Keratinocyte (primary cell): ENCODE measurements at places on chromosomes 2 and 18.

DNA sequence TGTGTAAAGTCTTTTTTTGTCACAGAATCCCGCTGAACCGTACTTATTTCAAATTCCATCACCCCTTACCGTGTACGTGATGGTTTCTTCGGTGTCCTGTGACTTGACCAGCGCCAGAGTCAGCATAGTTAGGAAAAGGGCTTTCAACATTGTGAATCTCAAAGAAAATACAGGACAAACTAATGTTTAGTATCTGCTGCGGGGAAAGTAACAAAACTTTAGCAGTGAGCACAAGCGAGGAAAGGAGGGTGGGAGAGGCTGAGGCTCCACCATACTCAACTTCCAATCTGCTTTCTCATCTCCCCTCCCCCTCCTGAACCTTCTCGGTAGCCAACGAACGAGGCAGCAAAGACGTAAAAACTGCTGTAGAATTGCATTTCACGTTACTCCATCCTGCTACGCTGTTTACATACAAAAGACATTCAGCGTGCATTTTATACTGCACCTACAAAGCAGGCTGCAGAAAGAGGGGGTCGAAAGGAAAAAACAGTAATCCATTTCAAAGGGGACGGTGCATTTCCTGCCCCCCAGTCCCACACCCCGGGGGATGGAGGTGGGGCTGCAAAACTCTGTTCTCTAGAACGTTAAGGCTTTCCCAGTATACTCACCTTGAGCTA is 1.2 kb downstream of the EFEMP1 start:
- no peaks in the 10 kb centered on the region for H3K27me3 ChIP-seq
- peak overlapping the region; percentile 91 for H3K4me3 ChIP-seq
- H3K4me1 ChIP-seq, result peaks cover 20% of the 10 kb centered on the region
- peaks cover 9% of the 10 kb centered on the region for H3K36me3 ChIP-seq
- no peak for DNase-seq

GRCh38 chr2:235752846-235753245 is 259.0 kb downstream of the AGAP1 start:
- DNase-seq, result no peak
- no peak overlapping the region for H3K27ac ChIP-seq
- no peaks in the 10 kb centered on the region for H3K27me3 ChIP-seq
- H3K4me1 ChIP-seq, result peaks cover 15% of the 10 kb centered on the region
- H3K36me3 ChIP-seq, result peaks cover 3% of the 10 kb centered on the region

GRCh38 chr2:161344692-161345091 is 36.5 kb downstream of the PSMD14 start:
- no peaks in the 10 kb centered on the region for H3K36me3 ChIP-seq
- no peak overlapping the region for H3K4me3 ChIP-seq
- no peaks in the 10 kb centered on the region for H3K4me1 ChIP-seq
- no peaks in the 10 kb centered on the region for H3K27me3 ChIP-seq
- no peak for DNase-seq

DNA sequence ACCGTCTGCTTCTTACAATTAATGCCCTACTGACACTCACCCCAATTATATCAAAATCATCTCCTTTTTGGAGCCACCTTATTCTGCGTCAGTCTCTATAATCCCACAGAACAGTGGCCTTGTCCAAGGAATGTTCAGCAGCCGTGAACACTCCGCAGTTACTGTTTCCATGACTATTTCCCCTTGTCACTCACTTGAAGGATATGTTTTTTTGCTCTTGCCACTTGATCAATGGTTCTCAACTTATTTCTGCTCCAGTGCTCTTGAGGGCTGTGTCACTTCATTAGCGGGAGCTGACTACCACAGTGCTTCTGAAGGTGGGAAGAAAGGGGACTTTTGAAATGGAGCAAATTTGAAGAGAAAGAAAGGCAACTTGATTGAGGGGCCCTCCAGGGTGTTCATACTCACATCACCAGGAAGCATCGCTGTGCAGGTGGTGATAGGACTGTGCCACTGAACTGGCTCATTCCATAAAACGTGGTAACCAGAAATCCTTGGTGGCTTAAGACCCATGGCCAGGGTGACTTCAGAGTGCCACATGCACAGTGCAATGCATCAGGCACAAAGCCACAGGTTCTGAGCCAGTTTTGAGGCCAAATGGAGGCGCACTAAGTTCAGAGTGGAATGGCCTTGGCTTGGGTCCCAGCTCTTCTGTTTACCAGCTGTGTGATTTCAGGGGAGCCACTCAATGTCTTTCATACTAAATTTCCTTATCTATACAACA is 320.6 kb upstream of the RAB12 start:
- no peaks in the 10 kb centered on the region for H3K4me1 ChIP-seq
- DNase-seq, result no peak
- H3K36me3 ChIP-seq, result no peaks in the 10 kb centered on the region
- H3K27me3 ChIP-seq, result no peaks in the 10 kb centered on the region

DNA sequence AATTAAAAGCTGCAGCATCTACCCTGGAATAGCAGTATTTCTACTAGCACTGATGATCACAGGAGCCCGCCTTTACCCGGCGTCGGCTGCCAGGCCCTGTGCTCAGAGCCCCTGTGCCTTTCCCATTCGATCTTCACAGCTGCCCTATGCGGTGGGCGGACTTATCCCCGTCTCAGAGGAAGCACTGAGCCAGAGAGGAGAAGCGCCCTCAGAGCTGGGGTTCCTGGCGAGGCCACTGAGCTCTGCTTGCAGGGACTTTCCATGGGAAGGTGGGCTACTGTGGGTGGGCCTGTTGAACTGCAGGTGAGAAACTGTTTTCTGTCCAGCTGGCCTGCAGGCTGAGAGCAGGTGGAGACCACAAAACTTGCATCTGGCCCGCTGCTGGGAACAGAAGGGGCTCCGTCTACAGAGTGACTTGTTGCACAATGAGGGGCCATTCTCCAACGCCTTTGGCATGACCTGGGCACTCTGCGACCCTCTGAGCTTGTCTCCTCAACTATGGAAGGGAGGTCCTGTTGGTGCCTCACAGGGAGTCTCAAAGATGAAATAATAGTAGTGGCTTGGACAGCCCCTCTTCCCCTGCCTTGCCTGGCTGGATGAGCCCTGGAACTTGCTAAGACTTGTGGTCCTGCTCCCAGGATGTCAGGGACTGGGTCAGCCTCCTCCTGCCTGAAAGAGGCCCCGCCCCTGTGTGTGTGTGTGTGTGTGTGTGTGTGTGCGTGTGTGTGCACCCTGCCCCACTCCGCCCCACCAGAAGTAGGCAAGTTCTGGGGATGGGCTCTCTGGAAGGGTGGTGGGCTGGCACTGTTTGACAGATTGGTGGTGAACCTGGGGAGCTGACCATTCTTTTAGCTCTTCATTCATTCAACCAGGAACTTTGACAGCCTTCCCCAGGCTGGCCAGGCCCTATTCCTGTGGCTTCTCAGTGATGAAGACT is 32.7 kb downstream of the GLI2 start:
- H3K4me1 ChIP-seq, result no peaks in the 10 kb centered on the region
- no peak overlapping the region for H3K27ac ChIP-seq
- H3K36me3 ChIP-seq, result no peaks in the 10 kb centered on the region
- H3K27me3 ChIP-seq, result no peaks in the 10 kb centered on the region
- no peak overlapping the region for H3K4me3 ChIP-seq

DNA sequence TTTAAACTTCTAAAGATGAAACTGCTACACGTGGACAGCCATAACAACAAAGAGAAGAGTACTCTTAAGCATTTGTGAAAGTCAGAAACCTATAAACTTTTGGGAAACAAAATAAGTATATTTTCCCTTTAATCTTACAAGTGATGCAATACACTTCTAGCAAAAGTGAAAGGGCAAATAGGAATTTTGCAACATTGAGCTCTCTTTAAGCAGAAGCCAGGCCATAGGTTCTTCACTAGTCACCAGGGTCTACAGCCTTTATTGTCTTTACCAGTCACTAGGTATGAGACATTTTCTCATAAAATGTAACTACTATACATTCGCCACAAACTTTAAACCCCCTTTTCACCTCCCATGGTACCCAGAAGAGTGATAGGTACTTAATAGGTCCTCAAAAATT is 37.5 kb downstream of the SCN1A start:
- H3K36me3 ChIP-seq, result no peaks in the 10 kb centered on the region
- H3K4me1 ChIP-seq, result no peaks in the 10 kb centered on the region
- no peak overlapping the region for H3K4me3 ChIP-seq

DNA sequence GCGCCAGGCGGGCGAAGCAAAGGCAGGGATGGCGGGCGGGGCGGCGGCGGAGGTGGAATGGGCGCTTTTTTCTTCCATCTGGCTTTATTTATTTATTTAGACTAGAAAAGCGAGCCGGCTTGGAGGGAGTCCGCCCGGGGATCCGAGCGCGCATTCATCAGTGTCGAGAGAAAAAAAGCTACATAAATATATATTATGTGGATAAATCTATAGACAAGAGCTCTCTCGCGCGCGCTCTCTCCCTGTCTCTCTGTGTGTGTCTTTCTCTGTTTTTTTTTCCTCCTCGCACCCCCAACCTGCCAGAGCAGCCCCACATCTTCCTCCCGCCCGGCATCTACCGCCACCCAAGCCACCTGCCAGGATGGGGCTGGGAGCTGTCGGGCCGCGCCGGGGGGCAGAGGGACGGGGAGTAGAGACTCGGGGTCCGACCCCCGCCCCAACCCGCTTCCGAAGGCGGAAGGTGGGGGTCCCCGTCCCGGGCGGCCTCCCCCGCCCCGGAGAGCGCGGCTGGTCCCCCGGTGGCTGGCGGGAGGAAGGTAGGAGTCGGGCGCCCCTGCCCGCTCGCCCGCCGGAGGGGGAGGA is 972 bp upstream of the CELF4 start:
- peak overlapping the region; percentile 38 for H3K4me3 ChIP-seq
- peaks cover 3% of the 10 kb centered on the region for H3K4me1 ChIP-seq
- no peak overlapping the region for H3K27ac ChIP-seq
- H3K27me3 ChIP-seq, result peaks cover 60% of the 10 kb centered on the region

- H3K4me1 ChIP-seq, result no peaks in the 10 kb centered on the region
- no peak overlapping the region for H3K27ac ChIP-seq
- H3K27me3 ChIP-seq, result no peaks in the 10 kb centered on the region
- DNase-seq, result no peak
These were observed 864.0 kb upstream of the ZEB2 start for GRCh38 chr2:145383961-145384360.

- no peak overlapping the region for H3K4me3 ChIP-seq
- H3K4me1 ChIP-seq, result no peaks in the 10 kb centered on the region
- H3K36me3 ChIP-seq, result no peaks in the 10 kb centered on the region
These were observed 334.5 kb downstream of the ARHGAP15 start for GRCh38 chr2:143463719-143464118.

DNA sequence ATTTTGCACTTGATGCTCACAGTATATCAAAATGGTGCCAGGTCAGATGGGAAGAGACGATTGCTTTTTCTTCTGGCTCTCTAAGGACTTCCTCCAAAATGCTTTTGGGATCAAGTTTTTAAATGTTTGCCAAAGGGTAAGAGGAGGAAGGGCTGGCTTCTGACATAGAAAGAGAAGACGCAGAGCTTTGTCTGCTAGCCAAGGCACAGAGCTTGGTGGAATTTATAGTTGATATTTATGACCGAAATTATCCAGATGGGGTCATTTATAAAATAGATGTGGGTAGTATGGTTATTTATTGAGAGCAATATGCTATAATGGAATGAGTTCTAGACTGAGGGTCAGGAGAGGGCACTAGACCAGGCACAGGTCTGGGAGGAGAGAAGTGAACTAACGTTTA is 193.3 kb downstream of the FSHR start:
- H3K4me3 ChIP-seq, result no peak overlapping the region
- no peak for DNase-seq
- no peaks in the 10 kb centered on the region for H3K4me1 ChIP-seq
- H3K27me3 ChIP-seq, result no peaks in the 10 kb centered on the region
- no peaks in the 10 kb centered on the region for H3K36me3 ChIP-seq

DNA sequence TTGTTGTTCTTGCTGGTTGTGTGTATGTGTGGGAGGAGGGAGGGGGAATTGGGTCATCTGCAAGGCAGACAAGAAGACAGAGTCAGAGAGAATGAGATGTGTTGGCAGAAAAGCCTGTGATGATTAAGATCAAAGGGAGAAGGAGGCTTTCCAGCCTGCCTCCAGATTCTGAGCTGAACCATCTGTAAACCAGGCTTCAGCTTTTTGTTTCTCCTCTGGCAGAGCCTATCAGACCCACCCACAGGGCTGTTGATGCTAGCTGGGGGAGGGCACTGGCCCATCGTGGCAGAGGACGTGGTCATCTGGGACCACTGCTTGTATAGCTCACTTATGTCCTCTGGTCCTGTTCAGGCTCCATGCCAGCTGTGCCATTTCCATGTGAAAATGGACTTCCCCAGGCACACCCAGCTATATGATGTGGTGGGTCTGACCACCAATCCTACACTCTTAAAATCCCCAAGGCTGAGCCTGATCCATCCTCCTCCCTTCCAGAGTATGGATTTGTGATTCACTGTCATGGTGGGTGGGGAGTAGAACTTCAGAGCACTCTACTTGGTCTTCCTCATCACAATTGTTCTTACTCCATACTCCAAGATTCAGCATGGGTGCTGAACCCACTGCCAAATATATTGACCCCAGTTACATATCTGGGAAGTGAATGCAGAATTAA is 27.8 kb upstream of the COL6A3 start:
- no peak overlapping the region for H3K27ac ChIP-seq
- H3K27me3 ChIP-seq, result no peaks in the 10 kb centered on the region
- DNase-seq, result no peak
- H3K36me3 ChIP-seq, result no peaks in the 10 kb centered on the region
- no peak overlapping the region for H3K4me3 ChIP-seq

DNA sequence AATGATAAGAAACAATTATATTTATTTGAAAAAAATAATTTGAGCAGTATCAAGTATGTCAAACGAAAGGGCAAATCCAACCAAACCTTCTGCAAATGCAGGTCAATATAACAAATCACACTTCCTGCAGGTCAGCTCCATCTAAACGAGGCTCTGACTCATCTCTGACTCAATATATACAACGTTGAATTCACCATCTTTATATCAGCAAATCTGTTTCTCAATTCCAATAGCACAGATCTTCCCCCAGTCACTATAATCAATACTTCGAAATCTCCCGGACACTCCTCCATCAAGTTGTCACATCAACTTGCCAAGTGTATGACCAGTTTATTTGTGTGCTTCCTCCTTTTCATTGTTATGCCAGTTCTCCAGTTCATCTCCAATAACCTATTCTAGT is 388.9 kb downstream of the ZEB2 start:
- DNase-seq, result no peak
- peaks cover 3% of the 10 kb centered on the region for H3K4me1 ChIP-seq
- no peaks in the 10 kb centered on the region for H3K27me3 ChIP-seq
- H3K36me3 ChIP-seq, result no peaks in the 10 kb centered on the region
- no peak overlapping the region for H3K27ac ChIP-seq
